Heart left ventricle (tissue), 16 donors: ENCODE measurements at places on chromosomes 6 and 20.

DNA sequence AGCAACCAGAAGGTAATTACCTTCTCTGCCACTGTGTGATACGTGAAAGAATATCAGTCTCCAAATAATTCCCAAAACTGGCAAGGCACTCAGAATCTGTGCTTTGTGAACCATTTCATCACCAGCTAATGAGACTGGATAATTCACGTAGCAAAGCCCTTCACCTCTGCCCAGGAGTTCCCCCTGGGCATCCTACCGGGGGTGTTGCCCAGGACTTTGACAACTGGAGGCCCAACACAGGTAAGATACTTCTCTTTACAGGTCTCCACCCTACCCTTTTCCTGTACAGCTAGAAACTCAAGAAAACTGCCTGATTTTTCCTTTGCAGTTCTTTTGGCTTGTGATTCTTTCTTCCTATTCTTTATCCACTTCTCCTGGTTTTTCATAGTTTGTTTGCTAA lies 2.7 kb upstream of the CD24 start:
- DNase-seq, result no peak

DNA sequence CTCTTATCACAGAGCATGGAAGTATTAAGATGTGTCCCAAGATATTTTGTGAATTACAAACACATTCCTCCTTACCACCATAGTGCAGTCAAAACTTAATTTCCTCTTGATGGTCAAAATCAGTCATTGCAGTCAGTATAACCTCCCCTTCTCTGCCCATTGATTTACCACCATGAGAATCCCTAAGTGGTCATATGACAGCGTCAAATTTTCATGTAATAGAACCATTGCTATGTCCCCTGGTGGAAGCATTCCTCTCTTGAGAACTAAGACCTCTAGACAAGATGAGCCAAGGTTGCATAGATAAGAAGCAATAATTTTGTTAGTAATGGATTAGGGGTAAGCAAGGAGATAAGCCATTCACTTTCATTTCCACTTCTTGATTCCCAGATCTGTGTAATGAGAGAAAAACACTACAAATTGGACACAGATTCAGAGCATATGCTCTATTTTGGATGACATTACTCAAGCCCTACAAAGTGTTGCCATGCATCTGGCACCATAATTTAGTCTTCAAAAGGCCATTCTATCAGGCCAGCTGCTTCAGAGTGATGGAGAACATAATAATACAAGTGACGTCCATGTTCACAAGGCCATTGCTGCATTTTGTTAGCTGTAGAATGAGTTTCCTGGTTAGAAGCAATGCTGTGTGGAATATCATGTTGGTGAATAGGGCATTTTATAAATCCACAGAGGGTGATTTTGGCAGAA lies 49.6 kb upstream of the PDE7B start:
- no peak for DNase-seq

DNA sequence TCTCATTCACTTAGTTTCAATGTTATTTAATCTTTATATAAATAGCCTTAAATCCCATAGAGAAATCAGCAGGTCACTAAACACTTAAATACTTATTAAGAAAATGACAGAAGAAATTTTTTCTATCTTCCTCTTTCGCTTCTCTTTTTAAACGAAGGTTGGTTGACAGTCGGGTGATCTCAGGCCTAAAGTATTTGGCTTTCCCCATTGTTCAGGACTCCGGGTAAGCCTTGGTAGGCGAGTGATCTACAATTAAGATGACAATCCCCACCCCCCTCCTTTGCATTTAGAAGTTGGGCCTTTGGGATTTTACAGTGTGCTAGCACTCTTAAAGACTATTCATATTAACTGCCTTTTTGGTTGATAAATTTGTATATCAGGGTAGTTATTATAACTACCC lies 19.7 kb upstream of the UTRN start:
- DNase-seq, result no peak

DNA sequence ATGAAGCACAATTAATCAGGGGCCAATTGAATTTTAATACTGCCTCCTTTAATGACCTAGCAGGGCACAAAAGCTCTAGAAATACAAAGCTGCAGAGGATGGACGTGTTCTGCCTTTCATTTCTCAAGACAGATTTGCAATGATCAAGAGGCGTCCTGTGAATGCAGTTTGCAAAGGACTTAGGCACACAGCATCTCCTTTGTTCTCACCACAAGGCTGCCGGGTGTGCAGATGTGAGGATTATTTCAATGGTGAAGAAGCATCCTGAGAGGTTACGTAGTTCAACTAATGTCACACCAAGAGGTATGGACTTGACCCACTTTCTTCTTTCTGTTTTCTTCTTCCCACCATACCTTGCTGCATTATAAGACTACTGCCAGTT lies 42.9 kb upstream of the SPTLC3 start:
- no peak for DNase-seq

- DNase-seq, result no peak
These were observed 8.8 kb downstream of the SYNJ2 start for GRCh38 chr6:157990321-157991066.

DNA sequence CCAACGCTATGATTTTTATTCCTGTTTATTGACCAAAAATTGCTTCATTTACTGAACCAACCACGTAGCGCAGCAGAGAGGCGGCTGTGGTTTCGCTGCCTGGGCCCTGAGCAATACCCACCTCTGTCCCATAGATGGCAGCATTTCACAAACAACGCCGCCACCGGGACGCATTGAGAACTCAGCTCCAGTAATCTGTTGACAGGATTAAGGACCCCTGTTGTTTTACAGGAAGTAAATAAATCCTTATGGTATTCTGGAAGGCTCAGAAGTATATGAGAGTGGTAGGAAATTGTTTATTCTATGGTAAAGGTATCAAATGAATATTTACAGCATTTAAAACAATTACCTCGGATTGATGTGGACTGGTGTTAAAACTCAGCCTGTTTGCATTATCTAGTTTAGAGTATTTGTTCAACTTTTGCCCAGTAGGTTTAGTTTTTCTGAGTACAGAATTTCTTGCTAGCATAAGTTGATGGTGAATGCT lies 547.9 kb upstream of the SLC35B3 start:
- DNase-seq, result peak; percentile 24

DNA sequence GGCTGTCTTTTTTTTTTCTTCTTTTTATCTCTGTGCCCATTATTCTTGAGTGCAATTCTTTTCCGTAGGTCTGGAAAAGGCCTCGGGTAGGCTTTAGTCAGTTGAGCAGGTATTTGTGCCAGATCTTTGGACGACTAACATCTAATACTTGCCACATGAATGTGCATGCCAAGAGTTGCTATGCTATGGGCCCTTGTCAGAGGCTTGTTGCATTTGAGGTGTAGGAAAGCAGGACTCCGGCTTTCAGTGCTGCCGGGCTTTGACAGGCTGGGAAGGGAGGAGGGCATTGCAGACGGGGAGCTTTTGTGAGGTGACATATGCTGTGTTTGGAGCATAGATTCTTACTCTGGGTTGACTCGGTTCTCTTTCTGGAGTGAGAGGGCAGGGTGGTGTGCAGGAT lies 10.2 kb downstream of the LRRC1 start:
- DNase-seq, result no peak

DNA sequence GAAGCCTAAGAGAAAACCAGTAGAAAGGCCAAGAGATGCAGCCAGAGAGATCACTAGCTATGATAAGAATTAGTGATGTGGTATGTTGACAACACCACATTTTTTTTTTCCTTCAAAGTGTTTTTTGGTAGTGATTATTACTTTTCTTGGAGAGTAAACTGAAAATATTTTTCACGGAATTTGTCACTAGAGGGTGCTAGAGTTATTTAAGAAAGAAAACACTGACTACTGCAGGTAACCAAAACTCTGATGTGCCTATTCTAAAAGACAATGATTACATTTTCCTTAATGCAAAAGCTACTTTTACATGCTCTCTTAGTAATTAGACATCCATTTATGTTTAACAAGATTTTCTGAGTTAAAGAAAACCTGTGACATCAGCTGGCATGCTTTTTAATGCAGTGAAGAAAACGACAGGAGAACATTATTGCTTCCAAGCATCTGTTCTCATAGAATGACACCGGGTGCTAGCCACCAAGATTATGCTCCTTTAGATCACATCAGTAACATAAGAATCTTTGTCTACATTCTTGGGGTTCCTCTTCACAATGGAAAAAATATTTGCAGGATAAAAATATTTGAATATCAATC lies 28.8 kb downstream of the RWDD2A start:
- no peak for DNase-seq

GRCh38 chr6:142854589-142855488 lies 90.1 kb downstream of the HIVEP2 start:
- no peak for DNase-seq

DNA sequence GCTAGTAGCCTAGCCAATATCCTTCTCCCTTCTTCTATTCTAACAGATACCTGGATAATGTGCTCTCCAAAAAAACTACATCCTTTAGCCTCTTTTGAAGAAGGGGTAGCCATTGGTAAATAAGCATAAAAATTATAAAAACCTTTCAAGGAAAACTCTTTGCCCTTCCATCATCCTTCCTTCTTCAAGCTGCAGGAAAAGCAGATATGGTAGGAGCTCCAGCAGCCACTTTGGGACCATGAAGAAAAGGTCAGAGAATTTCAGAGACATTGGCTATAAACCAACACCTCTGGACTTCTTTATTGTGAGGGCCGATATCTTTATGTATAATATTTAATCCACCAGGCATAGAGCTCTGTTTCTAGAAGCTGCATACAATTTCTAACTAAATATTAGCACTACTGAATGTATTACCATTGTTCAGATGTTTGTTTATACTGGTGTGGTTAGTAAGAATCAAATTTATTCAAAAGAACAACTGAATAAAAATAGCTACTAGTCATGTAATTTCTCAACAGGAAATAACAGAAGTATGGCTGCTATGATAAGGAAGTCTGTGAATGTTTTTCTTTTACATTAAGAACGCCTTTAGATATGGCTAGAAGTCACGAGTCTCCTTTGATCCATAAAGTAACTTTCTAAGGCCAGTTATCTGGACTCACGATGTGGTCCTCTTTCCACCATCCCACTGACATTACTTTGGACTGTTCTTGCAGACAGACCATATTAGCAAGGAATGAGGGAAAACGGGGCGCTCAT lies 32.2 kb downstream of the MYLK4 start:
- DNase-seq, result no peak

- DNase-seq, result no peak
These were observed 611.9 kb downstream of the DHX35 start for GRCh38 chr20:39574061-39574460.

DNA sequence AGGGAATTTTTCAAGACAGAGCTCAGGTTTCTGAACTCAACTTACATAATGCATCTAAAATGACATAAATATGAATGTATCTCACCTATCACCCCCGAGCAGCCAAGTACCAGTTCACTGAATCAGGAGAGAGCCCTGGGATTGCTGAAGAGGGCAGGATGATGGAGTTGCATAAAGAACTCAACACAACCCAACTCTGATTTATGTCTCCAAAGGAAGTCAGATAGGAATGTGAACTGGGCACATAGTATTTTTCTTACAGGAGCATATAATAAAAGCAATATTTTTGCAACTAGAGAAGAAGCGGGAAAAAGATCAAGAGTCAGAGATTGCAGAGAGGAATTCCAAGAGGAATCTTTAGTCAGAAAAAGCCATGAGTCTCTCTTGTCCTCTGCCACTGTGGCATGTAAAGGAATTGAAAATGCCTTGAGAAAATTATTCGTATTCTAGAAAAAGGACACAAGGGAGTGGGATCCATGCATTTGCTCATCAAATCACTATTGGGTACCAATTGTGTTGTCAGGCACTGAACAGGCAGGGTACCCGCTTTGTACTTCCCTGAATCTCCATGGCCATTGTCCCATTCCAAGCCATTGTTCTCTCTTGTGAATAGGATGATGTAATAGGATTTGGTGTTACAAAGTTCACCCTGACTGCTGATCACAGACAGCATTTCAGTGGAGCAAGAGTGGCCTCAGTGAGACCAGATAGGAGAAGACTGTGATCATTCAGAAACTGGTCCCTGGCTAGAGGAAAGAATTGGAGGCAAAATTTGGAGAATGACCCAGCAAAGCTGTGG lies 16.3 kb downstream of the RIN2 start:
- DNase-seq, result no peak

GRCh38 chr6:142648036-142648451 lies 296.9 kb downstream of the HIVEP2 start:
- no peak for DNase-seq
